DND-41 (cell line): ENCODE measurements at places on chromosomes 1 and 21.

DNA sequence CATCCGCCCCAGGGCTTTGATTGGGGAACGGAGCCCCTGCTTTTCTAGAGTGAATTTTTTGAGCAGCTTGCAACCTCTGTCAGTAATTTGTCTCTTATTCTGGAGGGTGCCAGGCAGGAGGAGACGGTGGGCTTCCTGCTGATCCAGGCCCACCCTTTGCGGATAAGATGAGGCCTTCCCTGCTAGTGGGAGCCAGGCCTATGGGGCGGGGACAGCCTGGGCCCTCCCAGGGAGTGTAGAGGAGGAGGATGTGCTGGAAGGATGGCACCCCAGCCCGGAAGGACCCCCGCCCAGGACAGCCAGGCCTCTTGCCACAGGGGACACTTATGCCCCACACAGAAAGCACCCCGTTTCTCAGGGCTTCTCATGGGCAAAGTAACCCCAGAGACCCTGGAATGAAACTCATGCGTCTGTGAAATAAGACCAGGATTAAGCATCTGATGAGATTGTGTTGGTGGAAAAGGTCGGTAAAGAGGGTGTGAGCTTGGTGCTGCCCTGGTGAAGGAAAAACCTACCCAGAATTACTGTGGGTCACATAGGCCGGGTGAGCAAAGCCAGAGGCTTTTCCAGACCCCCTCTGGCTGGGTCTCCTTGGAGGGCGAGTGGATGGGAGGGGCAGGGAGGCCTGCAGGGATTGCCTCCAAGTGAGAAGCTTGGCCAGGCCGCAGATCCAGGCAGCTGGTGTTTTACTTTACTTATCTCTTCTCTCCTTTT lies 118.7 kb downstream of the SIK1 start:
- no peak for DNase-seq

- DNase-seq = no peak
Observed at GRCh38 chr1:203491664-203492063, 2.3 kb upstream of the OPTC start.

- no peak for DNase-seq
Observed at GRCh38 chr1:205569411-205570172, 62.2 kb downstream of the ELK4 start.

- DNase-seq = peak; percentile 46
Observed at GRCh38 chr1:8423692-8424538, 106.0 kb downstream of the SLC45A1 start.

DNA sequence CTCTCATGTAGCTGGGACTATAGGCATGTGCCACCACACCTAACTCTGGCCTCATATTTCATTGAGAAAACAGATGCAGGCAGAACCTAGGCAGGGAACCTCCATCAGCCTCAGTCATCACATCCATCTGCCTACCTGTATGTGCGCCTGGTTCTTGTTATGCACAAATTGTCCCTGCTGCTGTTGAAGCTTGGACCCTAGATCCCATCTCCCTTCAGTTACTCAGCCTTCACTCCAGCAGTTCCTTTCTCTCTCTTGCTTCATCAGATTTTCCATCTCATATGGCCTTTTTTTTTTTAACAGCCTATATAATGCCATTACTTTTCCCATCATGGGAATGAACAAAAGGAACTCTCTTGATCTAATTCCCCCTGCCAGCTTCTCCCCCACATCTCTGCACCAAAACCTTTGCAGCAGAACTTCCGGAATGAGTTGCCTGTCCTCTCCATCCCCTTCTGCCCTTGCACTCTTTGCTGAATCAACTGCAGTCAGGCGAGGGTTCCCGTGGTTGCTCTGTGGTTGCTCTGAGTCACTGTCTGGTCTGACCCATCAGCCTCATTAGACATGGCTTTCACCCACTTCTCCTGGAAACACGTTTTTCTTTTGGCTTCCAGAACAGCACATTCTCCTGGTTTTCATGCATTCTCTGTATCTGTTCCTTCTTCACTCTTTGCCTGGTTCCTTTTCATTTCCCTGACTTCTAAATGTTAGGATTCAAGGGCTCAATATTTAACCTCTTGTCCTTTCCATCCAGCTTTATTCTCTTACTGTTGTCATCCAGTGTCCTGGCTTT lies 41.5 kb downstream of the UBE4B start:
- DNase-seq = peak; percentile 23

- peak; percentile 71 for DNase-seq
Observed at GRCh38 chr1:244833734-244834542, 1.5 kb upstream of the COX20 start.

- DNase-seq = peak; percentile 35
Observed at GRCh38 chr1:9542430-9542829, 3.2 kb downstream of the SLC25A33 start.

GRCh38 chr1:155080312-155081228 lies 1.9 kb downstream of the EFNA3 start:
- peak; percentile 54 for DNase-seq

DNA sequence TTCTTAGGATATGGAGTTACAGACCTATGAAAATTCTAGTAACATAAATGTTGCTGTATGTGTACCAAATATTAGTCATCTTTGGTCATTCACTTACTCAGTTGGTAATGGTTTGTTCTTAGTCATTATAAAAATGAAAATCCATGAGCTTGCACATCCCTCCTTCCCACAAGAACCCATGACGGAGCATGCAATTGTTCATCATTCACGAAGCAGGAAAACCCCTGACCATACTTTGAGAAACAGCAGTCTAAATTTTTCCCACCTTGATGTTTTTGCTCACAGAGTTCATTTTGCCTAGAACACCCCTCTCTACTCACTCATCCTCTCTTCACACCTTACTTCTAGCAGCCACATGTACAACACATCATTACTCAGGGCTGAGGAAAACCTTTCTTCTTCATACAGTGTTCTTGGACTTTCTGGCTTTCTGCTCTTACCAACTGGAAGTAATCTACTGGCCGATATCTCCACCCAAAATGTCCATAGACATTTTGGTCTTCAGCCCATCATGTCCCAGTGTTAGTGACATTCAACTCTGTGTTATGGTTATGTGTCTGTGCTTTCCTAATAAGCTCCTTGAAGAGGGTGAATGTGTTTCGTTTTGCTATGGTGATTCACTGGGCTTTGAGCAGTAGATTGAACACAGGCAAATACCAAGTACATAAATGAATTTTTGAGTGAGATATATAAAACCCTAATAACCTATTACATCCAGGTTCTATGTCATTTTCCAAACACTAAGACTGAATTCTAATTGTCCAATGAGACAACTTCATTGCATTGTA lies 189.9 kb downstream of the ZC3H11B start:
- no peak for DNase-seq

DNA sequence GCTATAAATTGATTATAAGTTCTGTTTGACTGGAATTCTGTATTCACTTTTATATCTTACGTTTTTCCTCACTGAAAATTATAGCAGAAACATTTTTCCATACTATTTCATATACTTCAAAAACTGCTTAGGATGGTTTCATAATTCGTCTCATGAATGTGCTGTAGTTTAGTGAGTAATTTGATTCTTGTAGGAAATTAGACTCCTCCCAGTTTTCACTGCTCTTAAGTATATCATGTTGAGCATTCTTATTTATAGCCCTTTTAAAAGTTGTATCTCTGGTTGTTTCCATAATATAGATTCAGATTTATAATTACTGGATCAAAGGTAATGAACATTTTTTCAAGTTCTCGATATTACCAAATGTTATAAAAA lies 250.6 kb downstream of the FMN2 start:
- DNase-seq = no peak
